SW480 (cell line): ENCODE measurements at places on chromosomes 6 and 20.

GRCh38 chr6:37618916-37619590 lies 78.6 kb downstream of the MDGA1 start:
- DNase-seq = no peak

- DNase-seq = no peak
Observed at GRCh38 chr20:32056708-32057483, 4.9 kb downstream of the HCK start.

DNA sequence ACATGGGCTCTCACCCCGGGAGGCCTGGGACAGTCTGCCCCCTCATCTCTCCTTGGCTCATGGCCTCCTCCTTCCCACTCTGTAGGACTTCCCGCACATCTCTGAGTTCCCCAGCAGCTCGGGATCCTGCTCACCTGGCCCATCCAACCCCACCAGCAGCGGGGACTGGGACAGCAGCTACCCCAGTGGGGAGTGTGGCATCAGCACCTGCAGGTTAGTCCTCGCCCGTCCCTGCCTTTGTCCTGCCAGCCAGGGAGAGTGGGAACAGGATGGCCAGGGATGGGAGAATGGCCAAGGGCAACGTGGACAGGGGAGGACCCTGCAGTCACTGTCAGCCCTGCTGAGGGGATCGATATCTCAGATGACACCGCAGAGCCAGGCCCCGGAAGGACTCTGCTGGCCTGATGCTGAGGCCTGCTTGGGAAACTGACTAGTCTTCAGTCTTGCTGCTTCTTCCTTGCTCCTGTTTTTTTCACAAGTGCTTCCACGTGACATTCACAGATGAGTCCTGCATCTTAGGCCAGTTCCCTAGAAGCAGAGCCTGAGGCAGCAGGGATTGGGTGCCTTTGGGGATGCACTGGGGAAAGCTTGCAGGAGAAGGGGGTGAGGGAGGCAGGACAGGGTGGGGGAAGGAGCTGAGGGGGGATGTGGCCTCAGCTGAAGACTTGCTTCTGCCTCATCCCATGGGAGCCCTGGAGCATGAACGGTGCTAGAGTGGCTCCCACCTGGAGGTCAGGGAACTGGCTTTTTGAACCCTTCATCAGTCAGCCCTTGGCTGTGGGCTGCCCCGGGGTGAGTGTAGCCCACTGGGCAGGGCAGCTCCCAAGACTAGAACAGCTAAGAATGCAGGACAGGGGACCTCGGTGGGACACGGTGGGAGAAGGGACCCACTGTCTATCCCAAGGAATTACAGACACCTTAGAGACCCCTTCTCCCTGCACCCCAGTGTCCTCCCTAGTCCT lies 120.1 kb downstream of the JPH2 start:
- DNase-seq = no peak

GRCh38 chr6:73513496-73513854 lies 7.4 kb downstream of the EEF1A1 start:
- DNase-seq = peak; percentile 29

- no peak for DNase-seq
Observed at GRCh38 chr6:116400328-116400727, 29.6 kb downstream of the DSE start.
